NCI-H226 (cell line): ENCODE measurements at places on chromosomes 5 and 9.

GRCh38 chr5:87125766-87126165, 141.9 kb upstream of the RASA1 start:
- DNase-seq, result no peak

- no peak for DNase-seq
Measured at GRCh38 chr9:70481471-70481870, 67.0 kb upstream of the KLF9 start.

DNA sequence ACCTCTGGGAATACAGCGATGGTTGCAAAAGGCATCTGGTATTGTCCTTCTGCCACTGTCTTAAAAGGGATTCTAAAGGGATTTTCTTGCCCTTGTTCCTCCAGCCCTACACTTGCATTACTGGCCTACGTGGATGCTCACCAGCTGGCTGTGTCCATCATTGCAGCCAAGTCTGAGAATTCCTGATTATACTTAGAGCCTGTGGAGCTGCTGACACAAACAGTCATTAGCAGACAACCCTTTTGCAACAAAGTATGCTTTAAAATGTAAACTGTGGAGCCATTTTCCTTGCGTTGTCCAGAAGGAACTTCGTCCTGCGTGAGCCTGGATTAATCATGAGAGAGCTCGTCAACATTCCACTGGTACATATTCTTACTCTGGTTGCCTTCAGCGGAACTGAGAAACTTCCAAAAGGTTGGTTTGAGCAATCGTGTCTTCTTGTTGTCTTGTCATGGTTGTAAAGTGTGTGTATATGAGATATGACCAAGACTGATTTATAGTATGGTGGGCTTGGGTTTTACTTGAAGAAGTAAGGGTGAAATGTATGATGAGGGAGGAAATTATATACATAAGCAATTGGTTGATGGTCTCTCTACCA, at the start of gene MUSK:
Gene MUSK, plus strand, starts transcription at position 222 of the 598 bp plus-strand sequence. Its CDS starts 114 bp downstream, at position 336.
- DNase-seq, result no peak

DNA sequence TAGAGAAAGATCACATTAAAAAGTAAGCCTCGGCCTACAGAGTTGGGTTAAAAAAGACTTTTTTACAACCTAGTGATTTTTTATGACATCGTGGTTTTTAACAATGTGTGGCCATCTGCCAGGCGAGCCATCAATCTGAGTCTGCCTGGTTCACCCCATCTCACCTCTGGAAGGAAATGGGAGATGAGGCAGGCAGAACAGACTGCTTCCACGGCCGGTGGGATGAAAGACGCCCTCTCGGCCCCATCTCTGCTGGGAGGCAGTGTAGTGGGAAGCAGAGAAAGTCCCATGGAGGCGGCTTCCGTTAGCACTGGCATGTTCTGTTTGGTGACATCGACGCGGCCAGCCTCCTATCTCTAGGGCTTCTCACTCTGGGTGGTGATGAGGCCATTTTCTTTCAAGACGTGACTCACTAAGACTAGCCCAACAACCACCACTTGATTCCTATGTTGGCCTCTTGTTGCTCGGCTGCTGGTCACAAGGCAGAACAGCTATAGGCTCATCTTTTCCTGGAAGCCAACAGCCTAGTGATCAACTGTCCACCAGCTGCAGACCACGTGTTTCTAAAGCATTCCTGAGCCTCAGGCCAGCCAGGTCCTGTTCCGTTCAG, 132.4 kb upstream of the OTULINL start:
- DNase-seq, result peak; percentile 19

DNA sequence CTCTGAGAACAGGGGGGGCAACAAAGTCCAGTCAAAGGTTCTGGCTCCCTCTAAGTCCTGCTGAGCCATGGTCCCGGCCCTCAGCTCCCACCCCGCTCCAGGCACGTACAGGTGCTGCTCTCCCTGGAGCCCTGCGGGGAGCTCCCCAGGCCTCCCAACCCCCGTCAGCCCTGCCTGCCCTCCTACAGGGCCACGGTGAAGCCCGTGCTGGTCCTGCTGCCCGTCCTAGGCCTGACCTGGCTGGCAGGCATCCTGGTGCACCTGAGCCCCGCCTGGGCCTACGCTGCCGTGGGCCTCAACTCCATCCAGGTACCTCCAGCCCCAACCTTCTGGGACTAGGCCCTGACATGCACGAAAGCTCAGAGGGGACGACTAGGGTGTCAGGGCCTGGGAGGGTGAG, 20.1 kb downstream of the ADGRD2 start:
- no peak for DNase-seq

DNA sequence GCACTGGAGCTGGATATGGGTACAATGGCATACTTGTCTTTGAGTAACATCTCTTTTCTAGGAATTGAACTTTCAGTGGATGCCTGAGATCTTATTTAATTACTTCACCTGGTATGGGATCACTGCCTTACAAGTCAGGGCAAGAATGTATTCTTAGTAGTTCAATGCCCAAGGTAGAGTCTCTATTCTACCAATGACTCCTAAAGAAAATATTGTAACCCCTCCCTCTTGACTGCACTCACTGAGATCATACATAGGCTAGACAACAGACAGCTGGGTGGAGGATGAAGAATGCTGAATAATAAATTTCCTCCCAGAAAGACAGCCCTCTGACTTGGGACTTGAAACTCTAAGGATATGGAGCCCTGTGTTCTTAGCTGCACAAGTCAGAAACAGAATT, 1216.3 kb upstream of the ACO1 start:
- DNase-seq, result peak; percentile 1

GRCh38 chr5:6498968-6499367, 50.3 kb downstream of the UBE2QL1 start:
- no peak for DNase-seq

- DNase-seq, result no peak
Measured at GRCh38 chr9:87760529-87760928, 34.6 kb downstream of the CTSL start.

GRCh38 chr5:127236254-127236653, 54.3 kb upstream of the MEGF10 start:
- no peak for DNase-seq
